ENCODE measurements at places on chromosomes 6 and 20.

DNA sequence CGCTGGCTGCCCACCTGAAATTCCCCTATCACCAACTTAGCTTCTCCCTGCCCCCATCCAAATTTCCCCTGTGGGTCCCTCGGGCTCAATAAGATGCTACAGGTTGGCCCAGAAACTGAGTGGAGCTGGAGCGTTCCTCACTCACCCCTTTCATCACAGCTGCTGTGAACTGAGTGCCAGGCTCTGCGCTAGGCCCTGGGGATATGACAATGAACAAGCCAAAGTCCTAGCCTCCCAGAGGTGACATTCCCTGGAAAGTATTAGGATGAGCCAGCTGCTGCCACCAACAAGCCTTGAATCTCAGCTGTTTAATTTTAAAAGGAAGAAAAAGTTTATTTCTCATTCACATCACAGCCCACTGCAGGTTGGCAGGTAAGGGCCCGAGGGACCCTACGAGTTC is 86.6 kb upstream of the EYA2 start:
- DNase-seq, result no peak

DNA sequence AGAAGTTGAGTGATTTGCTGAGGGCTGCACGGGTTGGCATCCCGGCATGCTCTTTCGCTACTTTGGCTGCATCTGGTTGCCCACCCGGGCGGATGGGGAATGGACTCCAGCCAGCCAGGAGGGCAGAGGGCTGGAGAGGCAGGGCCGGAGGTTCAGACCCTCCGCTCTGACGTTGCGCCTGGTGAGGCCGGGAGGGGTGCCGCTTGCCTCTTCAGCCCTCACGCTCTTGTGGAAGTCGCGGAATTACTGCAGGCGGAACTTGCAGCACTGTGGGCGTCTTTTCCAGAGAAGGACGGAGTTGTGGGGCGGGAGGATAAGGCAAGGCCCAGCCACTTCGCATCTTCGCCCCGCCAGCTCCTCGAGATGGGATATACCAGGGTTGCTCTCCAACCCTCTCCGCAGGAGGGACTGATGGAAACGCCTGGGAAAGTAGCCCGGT is 656 bp downstream of the RTEL1 start:
- peak; percentile 60 for DNase-seq

DNA sequence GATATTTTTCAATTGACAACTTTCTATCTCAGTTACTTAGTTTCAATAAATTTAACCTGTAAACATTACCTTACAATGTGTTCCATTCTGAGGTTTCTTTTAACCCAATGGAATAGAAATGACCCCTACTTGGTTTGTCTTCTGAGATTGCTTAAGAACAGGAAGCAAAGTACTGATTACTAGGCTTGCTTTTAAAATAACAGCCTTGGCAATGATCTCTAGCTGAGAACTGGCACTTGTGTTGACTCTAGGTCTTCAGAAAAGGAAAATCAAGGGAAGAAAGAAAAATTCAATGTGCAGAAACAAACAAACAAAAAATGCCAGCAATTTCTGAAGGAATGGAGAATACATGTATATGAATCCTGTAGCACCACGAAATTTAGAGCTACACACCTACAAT is 66.1 kb downstream of the SYNE1 start:
- DNase-seq, result peak; percentile 6

GRCh38 chr20:34710861-34711574 is 6.9 kb downstream of the TP53INP2 start:
- DNase-seq, result no peak

DNA sequence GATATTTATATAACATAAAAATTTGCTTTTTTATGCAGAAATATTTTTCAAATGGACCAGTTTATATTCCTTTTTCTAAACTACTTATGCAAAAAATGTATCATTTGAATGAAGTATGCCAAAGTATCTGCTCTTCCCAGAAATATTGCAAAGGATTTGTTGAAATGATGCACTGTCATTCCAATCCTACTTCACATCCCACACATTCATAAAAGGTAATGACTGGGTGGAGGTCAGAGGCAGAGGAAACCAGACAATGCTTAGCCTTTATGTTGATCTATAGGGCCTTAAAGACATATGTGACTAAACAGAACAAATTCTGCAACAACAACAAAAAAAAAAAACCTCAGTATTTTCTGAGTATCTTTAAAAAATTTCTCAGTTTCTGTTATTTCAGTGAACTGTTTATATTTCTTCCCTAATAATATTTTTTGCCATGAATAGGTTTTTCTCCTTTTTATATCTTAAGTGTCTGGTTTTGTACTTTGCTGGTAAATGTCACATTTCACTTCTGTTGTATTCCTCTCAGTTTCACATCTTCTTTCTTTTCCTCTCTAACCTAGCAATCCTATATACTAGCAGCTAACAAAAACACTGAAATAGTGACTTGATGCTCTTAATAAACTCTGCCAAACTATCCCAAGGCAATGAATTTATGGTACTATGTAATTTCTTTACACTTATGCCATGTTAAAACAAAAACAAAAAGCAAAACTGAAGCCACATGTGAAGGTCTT is 374.1 kb downstream of the BCKDHB start:
- DNase-seq, result no peak

DNA sequence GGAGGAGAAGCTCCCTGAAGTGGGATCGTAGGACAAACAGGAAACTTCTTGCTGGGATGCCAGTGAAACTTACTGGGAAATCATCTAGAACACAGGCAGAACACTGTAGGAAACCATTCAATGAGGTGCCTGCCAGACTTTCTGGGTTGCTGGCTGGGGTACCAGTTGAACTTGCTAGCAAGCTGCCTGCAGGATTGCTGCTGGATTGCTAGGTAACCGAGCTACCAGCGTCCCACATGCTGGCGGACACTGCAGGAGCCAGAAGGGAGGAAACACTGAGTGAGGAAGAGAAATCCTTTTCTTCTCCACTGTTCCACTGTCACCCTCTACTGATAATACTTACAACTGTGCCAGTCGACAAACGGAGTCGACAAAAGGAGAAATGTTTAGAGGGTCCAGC is 91.3 kb upstream of the SLC35B3 start:
- no peak for DNase-seq

GRCh38 chr6:77373955-77374354 is 89.3 kb downstream of the HTR1B start:
- DNase-seq, result no peak

DNA sequence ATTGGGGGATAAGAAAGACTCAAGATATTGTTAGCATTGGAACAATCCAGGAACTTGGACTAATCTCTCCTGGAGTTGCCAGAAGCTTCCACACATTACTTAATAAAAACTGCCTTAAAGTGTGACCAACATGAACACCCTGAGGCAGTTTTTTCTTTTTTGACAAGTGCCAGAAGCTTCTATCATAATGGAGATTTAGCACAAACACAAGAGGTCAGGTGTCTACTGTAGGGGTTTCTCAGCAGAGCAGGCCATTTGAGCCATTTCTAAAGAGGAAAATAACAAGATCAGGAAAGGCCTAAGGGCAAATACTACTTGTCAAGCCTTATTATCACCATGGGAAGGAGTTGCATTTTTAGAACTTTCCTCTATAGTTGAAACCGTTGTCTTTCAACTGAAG is 361.5 kb downstream of the EPM2A start:
- DNase-seq, result no peak

DNA sequence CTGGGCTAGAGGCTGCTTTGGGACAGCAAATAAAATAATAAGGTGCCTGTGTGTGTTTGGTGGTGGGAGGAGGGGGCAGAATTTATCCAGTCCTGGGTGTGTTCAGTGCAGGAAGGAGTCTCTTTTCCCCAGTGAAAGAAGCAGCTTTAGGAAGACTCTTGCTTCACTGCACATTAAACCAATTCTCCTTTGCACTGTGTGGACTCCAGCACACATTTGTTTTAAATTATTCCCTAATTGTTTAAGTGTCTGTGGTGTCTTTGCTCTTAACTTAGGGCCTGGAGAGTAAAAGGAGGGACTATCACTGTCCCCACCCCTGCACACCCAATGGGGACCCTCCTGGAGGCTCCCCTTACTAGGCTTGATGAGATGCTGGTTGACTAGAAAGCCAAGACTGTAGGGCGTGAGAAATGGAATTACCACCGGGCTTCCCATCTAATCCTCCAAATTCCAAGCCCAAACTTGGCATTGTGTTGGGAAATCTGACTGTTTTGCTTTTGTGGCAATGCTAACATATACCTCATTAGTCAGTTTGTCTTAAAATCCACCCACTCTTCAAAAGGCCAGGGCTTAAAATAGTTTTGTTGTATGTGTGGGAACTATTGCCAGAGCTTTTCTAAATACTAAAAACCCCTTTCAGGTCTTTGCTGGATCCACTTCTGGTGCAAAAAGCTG is 13.5 kb upstream of the DAAM2 start:
- peak; percentile 35 for DNase-seq

- peak; percentile 54 for DNase-seq
These were observed 8.7 kb downstream of the CST3 start for GRCh38 chr20:23629017-23629541.

GRCh38 chr6:98687752-98688151 is 146.6 kb upstream of the POU3F2 start:
- DNase-seq, result no peak

- no peak for DNase-seq
These were observed 145.7 kb downstream of the BMP5 start for GRCh38 chr6:55729665-55730064.

- no peak for DNase-seq
These were observed 411.5 kb downstream of the TENT5A start for GRCh38 chr6:81340946-81341345.

GRCh38 chr6:116450769-116451740 is 10.1 kb upstream of the CALHM6 start:
- DNase-seq, result no peak

DNA sequence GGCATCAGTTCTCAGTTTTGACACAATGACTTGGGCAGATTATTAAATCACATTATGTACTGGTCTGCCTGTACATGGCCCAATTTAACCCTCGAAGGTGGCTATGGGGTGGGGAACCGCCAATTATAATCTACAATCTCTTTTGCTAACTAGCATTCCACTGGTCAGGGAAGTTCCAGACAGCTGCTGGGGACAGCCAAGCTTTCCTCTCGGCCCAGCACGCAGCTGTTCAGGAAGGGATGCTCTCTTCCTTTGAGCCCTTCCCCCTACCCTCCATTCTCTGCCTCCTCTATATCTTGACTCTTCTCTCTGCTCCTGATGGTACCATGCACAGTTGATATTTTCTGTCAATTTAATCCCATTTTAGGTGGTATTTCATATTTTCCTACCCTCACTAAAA is 233.5 kb upstream of the AGPAT4 start:
- no peak for DNase-seq

- DNase-seq, result no peak
These were observed 24.5 kb upstream of the SMIM29 start for GRCh38 chr6:34273242-34273805.

- no peak for DNase-seq
These were observed 53.4 kb upstream of the CD93 start for GRCh38 chr20:23139524-23139923.

DNA sequence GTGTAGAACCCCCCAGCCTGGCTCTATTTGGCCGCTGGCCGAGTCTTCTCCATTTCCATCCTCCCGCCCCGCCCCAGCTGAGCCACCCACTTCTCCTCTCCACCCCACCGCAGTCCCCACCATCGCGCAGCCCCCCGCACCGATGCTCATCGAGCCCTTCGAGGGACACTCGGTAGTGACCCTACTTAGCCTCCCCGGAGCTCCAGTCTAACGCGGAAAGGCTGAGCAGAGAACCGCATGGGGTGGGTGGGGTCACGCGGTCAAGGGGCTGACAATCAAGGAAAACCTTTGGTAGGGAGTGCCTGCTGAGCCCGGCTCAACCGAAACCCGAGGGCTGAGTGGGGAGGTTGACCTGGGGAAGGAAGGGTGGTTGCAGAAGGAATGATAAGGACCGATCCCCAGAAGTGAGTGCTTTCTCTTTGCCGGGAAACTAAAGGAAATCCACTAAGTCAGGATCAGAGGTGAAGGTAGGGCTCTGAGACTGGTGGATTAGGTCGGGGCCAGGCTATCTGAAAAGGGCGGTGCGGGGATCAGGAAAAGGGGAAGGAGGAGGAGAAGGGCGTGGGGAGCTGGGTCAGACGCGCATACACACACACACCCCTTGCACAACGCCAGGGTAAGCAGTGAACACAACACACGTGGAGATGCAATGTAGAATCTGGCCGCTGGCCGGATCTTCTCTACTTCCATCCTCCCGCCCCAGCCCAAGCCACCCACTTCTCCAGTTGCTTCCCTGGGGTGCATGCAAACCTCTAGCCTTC is 49.8 kb downstream of the CPXM1 start:
- peak; percentile 52 for DNase-seq

DNA sequence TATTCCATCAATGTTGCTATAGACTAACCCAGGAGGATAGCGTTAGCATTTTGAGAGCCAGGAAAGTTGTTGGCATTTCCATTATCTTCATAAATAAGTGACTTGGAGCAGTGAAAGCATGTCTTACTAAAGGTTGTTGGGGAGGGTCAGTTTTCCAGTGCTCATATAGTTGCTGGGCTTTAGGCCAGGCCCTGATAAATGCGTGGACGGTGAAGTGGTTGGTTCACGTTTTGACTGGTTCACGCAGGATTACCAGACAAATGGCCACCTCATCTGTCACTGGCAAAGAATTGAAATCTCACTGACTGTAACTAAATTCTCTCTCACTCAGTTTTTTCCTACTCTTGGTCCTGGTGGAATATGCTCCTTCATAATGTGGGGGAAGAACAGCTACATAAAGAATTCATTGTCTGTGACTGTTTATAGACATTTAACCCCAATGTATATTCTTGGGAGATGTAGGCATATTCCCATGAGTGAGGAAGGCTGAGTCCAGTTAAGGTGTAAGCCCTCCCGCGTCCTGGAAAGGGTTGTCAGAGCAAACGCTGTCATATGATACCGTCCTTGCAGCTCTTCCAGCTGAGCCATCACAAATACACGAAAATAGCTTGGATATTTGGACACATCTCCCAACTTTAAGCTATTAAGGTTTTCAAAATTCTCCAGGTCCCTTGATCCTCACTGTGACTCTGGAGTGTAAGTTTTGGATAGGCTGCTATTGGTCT is 27.8 kb downstream of the LRRC1 start:
- no peak for DNase-seq

DNA sequence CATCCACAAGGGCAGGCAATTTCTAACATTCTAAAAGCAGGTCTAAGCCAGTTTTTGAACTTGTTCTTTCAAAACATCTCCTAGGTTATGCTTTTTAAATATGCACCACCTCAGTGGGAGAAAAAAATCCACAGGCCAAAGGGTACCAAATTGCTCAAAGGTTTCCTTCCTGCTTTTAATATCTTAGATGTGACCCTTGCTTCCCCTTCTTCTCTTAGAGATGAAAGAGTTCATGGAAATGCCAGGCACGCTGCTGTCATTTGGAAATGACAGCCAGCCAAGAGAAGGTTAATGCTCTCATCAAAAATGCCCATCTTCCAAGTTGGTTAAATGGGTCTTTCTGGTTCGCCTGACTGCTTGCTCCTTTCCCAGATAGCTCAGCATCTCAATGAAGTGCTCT is 497.1 kb downstream of the CD83 start:
- no peak for DNase-seq

DNA sequence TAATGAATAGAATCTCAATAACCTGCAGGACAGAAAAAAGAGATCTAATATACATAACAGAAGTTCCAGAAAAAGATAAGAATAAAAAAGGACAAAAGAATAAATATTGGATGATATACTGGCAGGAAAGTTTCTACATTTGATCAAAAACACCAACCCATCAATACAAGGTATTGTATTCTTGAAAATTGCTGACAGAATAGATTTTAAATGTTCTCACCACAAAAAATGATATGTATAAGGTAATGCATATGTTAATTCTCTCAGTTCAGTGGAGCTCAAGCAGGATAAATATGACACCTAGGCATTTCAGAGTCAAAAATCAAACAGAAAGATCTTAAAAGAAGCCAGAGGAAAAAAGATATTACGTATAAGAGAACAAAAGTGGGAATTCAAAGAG is 43.8 kb downstream of the SERAC1 start:
- DNase-seq, result no peak
